Caco-2 (cell line): ENCODE measurements at places on chromosomes 5 and 9.

DNA sequence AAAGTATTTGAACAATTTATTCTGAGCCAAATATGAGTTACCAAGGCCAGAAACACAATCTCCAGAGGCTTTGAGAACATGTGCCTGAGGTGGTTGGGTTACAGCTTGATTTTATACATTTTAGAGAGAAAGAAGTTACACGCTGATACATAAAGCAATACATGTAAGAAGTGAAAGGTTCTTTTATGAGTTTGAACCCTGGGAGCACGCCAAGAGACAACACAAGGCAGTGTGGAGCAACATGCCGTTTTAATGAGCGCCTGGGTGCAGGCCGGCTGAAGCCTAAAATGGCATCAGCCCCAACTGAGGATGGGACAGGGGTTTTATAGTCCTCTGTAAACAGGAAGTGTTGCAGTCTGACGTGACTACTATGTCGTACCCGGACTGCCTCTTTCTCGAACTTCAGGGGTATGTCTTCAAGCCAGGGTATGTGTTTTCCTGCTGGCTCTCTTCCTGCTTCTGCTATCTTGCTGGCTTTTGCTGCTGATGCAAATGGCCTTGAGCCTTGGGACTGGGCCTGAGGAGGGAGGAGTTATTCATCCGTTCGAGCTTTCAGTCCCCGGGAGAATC is 193.7 kb downstream of the CYLC2 start:
- no peak overlapping the region for H3K27ac ChIP-seq
- DNase-seq: no peak
- no peak overlapping the region for H3K4me3 ChIP-seq
- H3K4me1 ChIP-seq: no peaks in the 10 kb centered on the region

- H3K27ac ChIP-seq: no peak overlapping the region
- H3K36me3 ChIP-seq: peaks cover 1% of the 10 kb centered on the region; the same call in 1 of the 2 replicates
- H3K4me3 ChIP-seq: no peak overlapping the region
- H3K4me1 ChIP-seq: no peaks in the 10 kb centered on the region
Observed at GRCh38 chr5:149518620-149519019, 32.6 kb downstream of the CSNK1A1 start.

DNA sequence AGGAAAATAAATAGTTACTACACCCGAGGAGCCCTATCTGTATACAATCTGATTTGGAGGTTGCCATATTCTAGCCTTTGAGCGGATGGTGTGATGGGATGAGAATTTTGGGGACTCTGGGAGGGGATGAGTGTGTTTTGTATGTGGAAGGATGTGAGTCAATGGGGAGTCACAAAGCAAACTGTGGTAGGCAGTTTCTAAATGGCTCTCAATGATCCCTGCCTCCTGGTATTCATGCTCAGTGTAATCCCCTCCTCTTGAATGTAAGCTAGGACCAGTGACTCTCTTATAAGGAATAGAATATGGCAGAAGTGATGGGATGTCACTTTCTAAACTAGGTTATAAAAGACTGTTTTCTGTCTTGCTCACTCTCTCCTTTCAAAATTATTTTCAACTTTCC is 205.7 kb upstream of the RIOK2 start:
- no peaks in the 10 kb centered on the region for H3K36me3 ChIP-seq
- H3K27me3 ChIP-seq: no peaks in the 10 kb centered on the region; the same call in 1 of the 2 replicates
- H3K4me3 ChIP-seq: no peak overlapping the region
- DNase-seq: no peak

DNA sequence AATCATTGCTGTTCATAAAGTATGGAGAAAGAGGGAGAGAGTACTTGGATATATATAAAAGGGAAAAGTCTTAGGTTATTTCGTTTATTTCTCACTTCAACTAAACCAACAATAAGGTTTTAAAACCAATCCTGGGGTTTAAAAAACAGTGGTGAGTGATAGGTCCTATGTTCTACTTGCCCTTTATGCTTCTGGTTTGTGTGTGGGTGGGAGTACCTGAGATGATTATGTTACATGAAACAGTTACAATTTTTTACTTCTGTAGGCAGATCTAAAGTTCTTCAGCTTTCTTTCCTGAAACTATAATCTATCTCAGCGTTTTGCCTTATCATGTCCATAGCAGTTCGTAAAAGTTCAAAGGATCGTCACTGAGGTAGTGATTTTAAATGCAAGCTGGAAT is 49.2 kb downstream of the STX17 start:
- no peak for DNase-seq
- H3K4me3 ChIP-seq: no peak overlapping the region
- no peaks in the 10 kb centered on the region for H3K27me3 ChIP-seq
- H3K27ac ChIP-seq: no peak overlapping the region

DNA sequence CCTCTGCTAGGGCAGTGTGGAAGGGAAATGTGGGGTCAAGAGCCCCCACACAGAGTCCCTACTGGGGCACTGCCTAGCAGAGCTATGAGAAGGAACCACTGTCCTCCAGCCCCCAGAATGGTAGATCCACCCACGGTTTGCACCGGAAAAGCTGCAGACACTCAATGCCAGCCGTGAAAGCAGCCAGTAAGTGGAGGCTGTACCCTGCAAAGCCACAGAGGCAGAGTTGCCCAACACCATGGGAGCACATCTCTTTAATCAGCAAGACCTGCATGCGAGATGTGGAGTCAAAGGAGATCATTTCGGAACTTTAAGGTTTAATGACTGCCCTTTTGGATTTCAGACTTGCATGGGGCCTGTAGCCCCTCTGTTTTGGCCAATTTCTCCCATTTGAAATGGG is 52.2 kb downstream of the GKAP1 start:
- no peaks in the 10 kb centered on the region for H3K4me1 ChIP-seq
- no peaks in the 10 kb centered on the region for H3K36me3 ChIP-seq
- no peak for DNase-seq

DNA sequence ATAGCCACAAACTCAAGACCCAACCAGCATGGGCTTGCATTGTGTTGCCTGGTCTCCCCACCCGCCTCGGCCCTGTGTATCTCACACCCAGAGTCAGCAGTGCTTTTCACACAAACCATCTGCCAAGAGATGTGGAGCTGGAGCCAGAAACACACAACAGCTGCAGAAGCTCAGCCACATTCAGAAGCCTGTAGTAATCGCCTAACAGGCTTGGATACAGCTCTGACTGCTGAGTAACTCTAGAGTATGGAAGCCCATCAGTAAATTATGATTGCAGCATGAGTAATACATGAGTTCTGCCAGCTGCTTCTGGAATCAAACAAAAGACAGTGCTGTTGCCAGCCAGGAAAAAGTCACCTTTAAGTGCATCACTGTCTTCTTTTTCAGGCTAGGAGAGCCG is 16.0 kb downstream of the TEK start:
- no peaks in the 10 kb centered on the region for H3K27me3 ChIP-seq
- no peak overlapping the region for H3K27ac ChIP-seq
- no peaks in the 10 kb centered on the region for H3K4me1 ChIP-seq

GRCh38 chr5:3122985-3123762 is 371.7 kb upstream of the IRX2 start:
- no peaks in the 10 kb centered on the region for H3K27me3 ChIP-seq
- no peaks in the 10 kb centered on the region for H3K4me1 ChIP-seq
- H3K27ac ChIP-seq: no peak overlapping the region

DNA sequence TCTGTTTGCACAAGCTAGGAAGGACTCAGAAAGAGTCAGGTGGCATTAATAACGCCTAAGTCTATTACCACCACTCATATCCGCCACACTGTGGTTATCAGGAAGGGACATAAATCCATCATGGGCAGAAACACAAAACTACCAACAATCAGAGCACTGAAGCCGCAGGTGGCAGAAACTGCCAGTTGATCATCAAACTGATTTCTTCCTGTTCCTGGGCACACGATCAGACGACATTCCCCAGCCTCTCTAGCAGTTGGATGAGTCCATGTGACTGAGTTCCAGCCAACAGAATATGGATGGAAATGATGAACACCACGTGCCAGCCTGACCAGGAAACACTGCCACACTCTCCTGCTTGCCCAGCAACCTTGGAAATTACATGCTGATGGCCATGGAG is 181.7 kb downstream of the ELAVL2 start:
- H3K4me1 ChIP-seq: no peaks in the 10 kb centered on the region
- no peak overlapping the region for H3K27ac ChIP-seq
- no peak overlapping the region for H3K4me3 ChIP-seq
- no peaks in the 10 kb centered on the region for H3K27me3 ChIP-seq
- DNase-seq: no peak
- no peaks in the 10 kb centered on the region for H3K36me3 ChIP-seq

DNA sequence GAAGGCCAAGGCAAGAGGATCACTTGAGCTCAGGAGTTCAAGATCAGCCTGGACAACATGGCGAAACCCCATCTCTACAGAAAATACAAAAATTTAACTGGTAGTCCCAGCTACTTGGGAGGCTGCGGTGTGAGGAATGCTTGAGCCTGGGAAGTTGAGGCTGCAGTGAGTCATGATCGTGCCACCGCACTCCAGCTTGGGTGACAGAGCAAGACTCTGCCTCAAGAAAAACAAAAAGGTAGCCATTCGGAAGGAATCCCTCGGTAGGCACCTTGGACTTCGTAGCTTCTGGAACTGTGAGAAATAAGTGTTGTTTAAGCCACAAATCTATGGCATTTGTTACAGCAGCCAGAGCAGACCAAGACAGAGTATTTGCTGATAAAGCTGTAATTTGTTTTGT is 174.2 kb downstream of the DCP2 start:
- H3K4me1 ChIP-seq: no peaks in the 10 kb centered on the region
- no peaks in the 10 kb centered on the region; the same call in 1 of the 2 replicates for H3K27me3 ChIP-seq
- DNase-seq: no peak
- H3K4me3 ChIP-seq: no peak overlapping the region
- H3K27ac ChIP-seq: no peak overlapping the region

DNA sequence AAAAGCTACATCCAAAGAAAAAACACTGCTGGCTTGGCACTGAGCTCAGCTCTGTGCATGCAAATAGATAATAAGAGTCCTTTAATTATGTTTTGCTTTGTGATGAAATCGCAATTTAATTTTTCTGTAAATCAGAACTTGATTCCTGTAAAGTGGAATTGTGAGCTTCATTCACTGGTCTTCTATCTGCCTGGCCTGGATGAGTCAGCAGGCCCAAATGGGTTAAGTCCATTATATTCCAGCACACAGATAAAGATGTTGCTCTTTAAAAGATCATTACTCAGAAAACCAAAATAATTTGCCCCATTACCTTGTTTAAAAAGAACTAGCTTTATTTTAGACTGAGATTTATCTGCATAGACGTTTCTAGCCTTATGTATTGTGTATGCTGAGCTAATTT is 90.4 kb downstream of the CARTPT start:
- H3K36me3 ChIP-seq: no peaks in the 10 kb centered on the region
- no peak overlapping the region for H3K4me3 ChIP-seq
- DNase-seq: no peak
- no peaks in the 10 kb centered on the region; the same call in 1 of the 2 replicates for H3K27me3 ChIP-seq

- no peak overlapping the region for H3K4me3 ChIP-seq
- H3K27ac ChIP-seq: no peak overlapping the region
- peaks cover 17% of the 10 kb centered on the region; the same call in 1 of the 2 replicates for H3K4me1 ChIP-seq
- no peaks in the 10 kb centered on the region for H3K27me3 ChIP-seq
- H3K36me3 ChIP-seq: no peaks in the 10 kb centered on the region
Observed at GRCh38 chr5:997001-997474, 11.6 kb upstream of the NKD2 start.

DNA sequence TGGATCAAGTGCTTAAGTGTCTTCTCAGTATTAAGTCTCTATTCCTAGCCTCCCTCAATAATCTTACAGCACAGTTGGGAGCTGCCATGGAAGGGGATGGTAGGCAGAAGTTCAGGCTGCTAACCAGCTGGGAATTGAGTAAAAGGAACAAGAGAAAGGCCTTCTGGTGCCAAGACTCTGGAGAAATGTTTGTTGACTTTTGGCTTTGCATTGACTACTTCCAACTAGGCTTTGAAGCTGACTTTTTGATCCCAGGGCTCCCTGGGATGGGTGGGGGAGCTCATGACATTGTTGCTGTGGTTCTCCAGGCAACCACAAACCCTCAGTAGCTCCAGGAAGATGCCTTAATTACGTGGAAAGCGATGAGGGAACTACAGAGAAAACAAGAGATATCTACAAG is 85.2 kb upstream of the HTR4 start:
- H3K27ac ChIP-seq: no peak overlapping the region
- H3K36me3 ChIP-seq: no peaks in the 10 kb centered on the region
- no peaks in the 10 kb centered on the region for H3K27me3 ChIP-seq

GRCh38 chr9:106639873-106640568 is 222.9 kb upstream of the ZNF462 start:
- H3K4me1 ChIP-seq: no peaks in the 10 kb centered on the region
- no peaks in the 10 kb centered on the region for H3K27me3 ChIP-seq
- no peak overlapping the region for H3K4me3 ChIP-seq
- no peaks in the 10 kb centered on the region for H3K36me3 ChIP-seq
- no peak overlapping the region for H3K27ac ChIP-seq

DNA sequence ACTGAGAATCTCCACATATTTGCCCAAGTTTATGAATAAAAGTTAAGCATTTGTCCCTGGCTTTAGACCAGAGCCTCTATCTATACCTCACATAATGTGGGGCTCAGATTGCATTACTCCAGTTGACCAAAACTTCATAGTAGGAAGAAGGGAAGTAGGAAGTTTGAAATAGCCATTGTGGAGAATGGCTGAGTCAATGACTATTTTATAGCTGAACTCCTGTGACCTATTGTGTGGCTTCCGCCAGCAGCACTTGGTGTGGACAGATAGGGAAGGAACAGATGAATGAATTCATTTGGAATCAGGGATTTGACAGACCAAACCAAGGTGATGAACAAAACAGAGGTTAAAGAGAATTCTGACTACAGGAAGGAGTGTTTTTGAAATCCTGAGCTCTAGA is 92.9 kb upstream of the LPAR1 start:
- no peaks in the 10 kb centered on the region for H3K4me1 ChIP-seq
- H3K4me3 ChIP-seq: no peak overlapping the region
- no peak for DNase-seq
